ENCODE measurements at places on chromosomes 7 and 10. TPM values are rescaled to one million over a fixed set of nuclear protein-coding genes. Genes with fewer than 3 reads are reported as not detected.
A peak's percentile ranks its signal among the peaks of the same experiment; 100 is the strongest.

DNA sequence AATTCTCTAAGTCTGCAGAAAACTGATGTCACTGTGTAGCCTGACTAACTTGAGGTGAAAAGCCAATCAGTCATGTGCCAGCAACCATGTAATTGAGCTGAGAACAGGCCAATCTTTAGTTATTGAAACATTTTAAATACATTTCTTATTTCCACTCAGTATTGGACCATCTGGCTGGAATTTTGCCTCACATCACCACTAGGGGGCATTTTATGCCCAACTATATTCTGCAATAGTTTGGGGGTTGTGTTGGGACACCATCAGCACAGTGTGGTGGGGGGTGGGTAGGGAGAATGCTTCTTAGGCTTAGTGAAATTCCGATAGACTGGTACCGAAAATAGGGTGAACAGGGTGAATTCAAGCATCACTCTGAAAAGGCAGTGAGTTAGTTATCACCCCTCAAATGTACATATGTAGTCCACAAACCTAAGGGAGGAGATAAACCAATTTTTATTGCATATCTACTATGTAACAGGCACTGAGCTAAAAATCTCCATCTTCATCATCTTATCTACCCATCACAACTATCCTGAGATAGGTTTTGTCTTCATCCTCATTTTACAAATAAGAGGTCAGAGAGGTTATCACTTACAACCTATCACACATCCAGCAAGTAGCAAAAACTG lies 17.8 kb downstream of the NPSR1 start:
- peak; percentile 13 for DNase-seq

DNA sequence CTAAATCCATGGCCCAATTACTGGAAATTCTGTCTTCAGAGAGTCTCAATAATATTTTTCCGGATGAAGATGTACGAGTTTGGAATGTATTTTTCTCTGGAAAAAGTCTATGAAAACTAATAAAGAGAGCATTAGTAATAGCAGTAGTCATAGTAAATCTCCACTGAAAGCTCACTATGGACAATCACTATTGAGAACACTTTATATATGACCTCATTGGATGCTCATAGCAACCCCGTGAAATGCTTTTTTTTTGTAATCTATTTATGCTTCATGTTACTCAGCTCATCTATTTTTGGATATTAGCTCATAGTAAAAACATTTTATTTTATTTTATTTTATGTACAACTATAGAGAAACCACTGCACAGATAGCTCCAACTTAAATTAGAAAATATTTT lies 94.3 kb upstream of the MYO3A start:
- no peak for DNase-seq

DNA sequence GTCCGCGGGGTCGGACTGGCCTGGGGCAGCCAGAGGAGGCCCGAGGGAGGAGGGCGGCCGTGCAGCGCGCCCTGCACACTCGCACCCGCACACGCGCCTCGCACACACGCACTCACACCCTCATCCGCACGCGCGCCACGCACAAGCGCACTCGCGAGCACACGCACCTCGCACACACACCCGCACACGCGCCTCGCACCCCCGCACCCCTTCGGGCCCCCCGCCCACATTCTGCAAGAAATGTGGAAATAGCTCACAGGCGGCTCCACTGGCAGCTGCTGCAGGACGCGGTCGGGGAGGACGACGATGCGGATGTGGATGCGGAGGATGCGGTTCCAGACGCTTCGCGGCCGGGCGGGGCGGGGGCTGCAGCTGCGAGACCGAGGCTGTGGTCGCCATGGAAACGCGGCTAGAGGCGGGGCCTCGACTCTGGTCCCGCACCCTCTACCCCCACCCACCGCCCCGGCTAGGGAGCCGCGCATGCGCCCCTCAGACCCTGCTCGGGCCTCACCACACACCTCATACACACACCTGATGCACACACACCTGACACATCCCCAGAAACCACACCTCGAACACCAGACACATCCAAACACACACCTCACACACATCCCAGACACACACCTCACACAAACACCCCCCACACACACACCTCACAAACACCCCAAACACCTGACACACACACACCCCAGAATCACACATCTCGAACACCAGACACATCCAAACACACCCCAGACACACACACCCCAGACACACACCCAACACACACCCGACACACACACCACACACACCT lies at the start of gene CALY:
CALY (minus strand) TSS at position 320 of the 793 bp plus-strand sequence. CDS start 7,907 bp downstream, outside the sequence.
- no peak for DNase-seq

DNA sequence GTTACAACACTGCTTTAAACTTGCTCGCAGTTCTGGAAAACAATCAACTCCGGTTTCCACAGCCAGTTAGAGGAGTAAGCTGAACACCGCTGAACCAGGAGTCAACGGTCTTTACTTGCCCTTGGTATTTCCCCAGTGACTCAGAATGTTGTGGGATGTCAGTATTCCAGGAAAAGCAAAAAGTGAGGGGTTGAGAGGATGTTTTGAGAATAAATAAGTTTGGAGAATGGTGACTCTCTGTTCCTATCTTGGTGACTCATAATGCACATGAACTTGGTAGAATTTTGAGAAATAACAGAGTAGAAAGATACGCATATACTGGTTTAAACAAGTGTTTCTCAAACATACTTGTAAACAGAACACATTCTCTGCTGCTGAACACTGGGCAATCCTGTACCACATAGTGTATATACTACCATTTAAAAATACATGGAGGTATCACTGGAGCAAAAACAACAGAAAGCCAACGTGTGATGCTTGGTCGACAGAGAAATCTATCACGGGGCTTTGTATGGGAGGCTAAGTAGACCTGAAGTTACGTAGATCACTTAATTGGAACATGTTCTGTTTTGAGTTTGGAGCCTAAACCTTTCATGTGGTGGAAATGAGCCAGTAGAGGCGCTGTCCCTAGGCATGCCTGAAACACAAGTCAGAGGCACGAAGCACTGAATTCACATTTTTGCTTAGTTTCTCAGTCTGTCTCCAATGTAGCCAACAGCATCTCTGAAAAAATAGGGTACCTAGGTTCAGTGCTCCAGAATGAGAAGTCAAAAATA lies 534.3 kb downstream of the PARD3 start:
- DNase-seq, result no peak

FRAT1 gene
- 1.7 TPM for total RNA-seq

MLXIPL gene
- total RNA-seq, result 79.4 TPM

TBRG4 gene
- total RNA-seq, result 136 TPM

PCLO gene
- total RNA-seq, result 2.4 TPM

DNA sequence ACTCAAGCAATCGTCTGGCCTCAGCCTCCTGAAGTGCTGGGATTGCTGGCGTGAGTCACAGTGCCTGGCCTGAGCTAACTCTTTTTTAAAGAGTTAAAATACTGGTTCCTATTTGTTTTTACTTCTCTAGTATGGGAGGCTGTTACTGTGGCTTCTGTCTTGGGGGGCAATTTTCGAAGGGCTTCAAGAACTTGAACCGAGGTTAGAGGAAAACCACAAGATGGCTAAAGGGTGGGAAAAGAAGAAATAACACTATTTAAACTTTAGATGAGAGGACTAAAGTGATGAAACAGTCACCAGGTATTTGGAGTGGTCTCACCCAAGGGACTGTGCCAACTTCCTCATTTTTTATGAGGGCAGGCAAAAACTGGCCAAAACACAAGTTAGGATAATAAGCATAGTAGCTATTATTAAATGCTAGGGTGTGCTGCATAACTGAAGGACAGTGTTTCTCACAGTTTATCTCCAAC lies 17.8 kb downstream of the MET start:
- DNase-seq, result no peak

GRCh38 chr10:971150-971542 lies 17.1 kb upstream of the GTPBP4 start:
- no peak for DNase-seq

GRCh38 chr10:11587722-11588259 lies 23.7 kb downstream of the USP6NL start:
- DNase-seq, result no peak

DNA sequence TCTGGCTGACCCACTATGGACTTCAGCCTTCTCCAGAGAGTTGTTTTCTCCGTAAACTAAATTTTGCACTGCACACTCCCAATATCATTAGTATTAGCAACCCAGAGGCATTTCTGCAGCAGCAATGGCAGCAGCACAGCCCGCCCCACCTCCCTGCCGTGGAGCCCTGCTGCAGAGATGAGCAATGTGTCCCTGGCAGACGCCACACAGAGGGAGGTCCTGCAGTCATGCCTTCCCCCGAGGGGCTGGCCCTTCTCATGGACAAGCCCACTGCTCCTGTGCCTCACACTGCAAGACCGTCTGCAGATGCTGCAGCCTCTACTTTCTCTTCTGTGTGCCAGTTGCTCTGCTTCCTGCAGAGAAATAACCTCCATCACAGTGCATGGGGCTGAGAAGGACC lies 393.4 kb upstream of the MKI67 start:
- no peak for DNase-seq

- no peak for DNase-seq
Measured at GRCh38 chr10:61897671-61898434, 3.6 kb upstream of the ARID5B start.
